Bronchial epithelial cell (primary cell): ENCODE measurements at places on chromosomes 4 and X. TPM values are rescaled to one million over a fixed set of nuclear protein-coding genes. Genes with fewer than 3 reads are reported as not detected.

The ABLIM2 gene
- 1.1 and 2.8 TPM in 2 replicates for total RNA-seq

The DSPP gene
- total RNA-seq = not detected in 2 replicates

The CHRDL1 gene
- not detected in 2 replicates for total RNA-seq

The TBC1D8B gene
- 2.6 and 3.8 TPM in 2 replicates for total RNA-seq

The GJB1 gene
- 0.13 TPM in 1 of 2 replicates, not detected in the other for total RNA-seq
